ENCODE measurements at places on chromosomes 3 and 15. TPM values are rescaled to one million over a fixed set of nuclear protein-coding genes. Genes with fewer than 3 reads are reported as not detected.

The HIGD2B gene
- not detected for polyA plus RNA-seq

The CTXN2 gene
- not detected for polyA plus RNA-seq

The TMCO5A gene
- polyA plus RNA-seq = not detected

The IL12A gene
- polyA plus RNA-seq = 5.5 TPM

The PTX3 gene
- 555 TPM for polyA plus RNA-seq

The MUC20 gene
- polyA plus RNA-seq = 0.54 TPM

The MCF2L2 gene
- 0.05 TPM for polyA plus RNA-seq

The SEMA6D gene
- 5.3 TPM for polyA plus RNA-seq

The ACSBG1 gene
- not detected for polyA plus RNA-seq

The FBXW12 gene
- 0.06 TPM for polyA plus RNA-seq

Measured in fibroblast of lung (primary cell).